ENCODE measurements at places on chromosomes 16 and 17.

DNA sequence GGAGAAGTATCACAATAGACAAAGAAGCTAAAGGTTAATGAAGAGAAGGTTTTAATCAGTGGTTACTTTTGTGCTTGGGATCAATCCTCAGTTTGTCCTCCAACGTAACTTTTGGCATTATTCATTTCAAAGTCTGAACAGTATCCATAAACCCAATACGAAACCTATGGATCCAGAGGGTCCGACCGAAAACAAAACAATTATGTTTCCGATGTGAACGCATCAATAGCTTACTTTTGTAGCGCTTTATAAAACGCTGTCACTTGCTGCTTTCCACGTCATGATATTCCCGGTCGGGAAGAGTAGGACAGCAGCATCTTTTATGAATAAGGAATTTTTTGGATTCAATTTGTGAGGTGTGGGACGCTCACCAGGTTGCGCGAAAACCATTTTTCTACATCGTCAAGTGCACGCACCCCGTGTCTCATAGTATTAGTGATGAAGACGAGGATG is 383.8 kb downstream of the ZFHX3 start:
- DNase-seq: no peak

- no peak for DNase-seq
Observed at GRCh38 chr17:78239489-78239931, 8.1 kb downstream of the TMEM235 start.

GRCh38 chr17:48998587-48999440 is 1.6 kb downstream of the IGF2BP1 start:
- no peak for DNase-seq

DNA sequence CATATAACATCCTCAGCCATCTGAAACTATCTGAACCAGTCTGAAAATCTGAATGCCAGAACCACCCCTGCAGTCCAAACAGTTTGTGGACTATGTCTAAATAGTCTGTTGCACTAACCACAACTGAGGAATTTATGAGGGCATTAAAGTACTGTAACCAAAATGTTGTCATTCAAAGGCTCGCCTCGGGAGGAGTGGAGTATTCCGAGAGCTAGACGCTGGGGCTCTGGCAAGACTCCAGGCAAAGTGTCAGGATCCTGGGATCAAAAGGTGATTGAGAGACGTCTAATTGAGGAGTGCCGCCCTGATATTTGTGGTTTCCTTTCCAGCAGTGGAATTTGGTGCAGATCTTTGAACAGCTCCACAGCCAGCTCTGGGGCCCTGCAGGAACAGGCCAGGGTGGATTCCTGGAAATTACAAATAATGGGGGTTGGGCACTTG is 142.9 kb upstream of the MYOCD start:
- no peak for DNase-seq

- DNase-seq: no peak
Observed at GRCh38 chr16:55592306-55592705, 25.8 kb downstream of the CAPNS2 start.

GRCh38 chr16:11256661-11257130 is 692 bp upstream of the SOCS1 start:
- DNase-seq: no peak

DNA sequence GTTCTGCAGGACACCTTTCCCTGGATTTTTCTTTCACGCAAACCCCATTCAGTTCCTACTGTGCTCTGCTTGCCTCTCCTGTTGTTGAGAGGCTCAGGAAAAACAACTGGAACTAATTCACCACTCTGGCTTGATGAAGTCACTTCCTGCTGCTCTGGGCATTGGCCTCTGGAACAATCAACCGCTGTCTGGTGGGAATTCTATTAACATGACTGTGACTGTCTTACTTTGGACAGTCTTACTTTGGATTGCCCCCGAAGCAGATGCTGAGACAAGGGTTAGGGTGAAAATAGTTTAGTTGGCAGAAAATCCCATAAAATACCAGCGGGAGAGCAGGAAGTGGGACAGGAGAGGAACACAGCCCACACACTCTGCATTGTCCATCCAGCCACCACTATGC is 90.0 kb upstream of the HSBP1 start:
- DNase-seq: no peak

GRCh38 chr16:50153596-50154419 is 702 bp downstream of the TENT4B start:
- DNase-seq: peak; percentile 28

- no peak for DNase-seq
Observed at GRCh38 chr16:27427538-27427937, 25.6 kb downstream of the IL21R start.

DNA sequence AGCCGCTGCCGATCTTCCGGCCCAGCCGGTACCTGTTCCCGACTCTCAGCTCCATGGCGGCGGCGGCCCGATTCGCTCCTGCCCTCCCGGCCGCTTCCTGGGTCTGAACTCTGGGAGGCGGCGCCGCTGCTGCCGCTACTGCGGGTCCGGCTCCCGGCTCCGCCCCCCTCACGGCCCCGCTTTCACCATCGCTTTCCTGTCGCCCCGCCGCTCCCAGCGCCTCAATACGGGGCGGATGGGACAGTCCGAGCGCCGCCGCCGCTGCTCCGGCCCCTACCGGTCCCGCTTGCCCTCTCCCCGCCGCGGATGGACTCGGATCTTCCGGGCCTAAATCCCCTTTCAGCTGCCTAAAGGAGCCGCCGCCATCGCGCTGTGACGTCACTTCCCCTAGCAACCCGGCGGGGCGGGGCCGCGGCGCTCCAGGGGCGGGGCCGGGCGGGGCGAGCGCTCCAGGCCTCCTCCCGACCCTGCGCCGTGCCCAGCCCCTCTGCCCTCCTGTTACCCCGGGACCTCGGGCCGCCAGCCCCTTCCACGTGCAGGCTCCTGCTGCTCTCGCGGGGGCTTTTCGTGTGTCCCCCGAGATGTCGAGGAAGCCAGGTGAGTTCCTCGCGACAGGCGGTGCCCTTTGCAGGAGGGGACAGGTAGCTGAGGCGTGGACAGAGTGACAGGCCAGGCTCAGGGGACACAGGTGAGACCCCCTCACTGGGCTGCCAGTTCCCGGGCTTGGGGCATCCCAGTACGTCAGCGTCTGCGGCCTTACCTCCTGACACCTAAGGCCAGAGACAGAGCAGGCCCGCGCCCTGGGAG is at the start of gene CSNK1D:
Gene CSNK1D, minus strand, starts transcription at position 374 of the 807 bp plus-strand sequence. Its CDS starts 319 bp downstream, at position 55.
- peak; percentile 84 for DNase-seq

GRCh38 chr17:83198366-83199341 is 119.2 kb downstream of the METRNL start:
- peak; percentile 53 for DNase-seq

DNA sequence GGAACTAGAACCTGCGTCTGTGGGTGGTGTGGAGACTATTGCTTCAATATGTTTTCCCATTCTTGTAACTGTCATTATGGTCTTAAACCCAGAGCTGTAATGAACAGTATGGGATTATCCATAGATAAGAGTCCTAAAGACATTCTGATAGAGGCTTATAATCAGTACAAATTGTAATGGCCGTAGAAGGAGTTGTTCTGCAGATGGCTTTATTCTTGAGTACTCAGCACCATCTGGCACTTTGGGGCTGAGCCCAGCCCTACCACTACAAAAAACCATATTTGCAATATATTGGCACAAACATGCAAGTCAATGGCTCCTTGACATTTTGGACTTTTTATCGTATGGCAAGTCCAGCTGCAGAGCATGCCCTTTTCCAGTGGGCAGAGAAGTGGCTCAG is 150.0 kb downstream of the HS3ST4 start:
- no peak for DNase-seq

- no peak for DNase-seq
Observed at GRCh38 chr16:49806446-49806845, 49.5 kb downstream of the ZNF423 start.

DNA sequence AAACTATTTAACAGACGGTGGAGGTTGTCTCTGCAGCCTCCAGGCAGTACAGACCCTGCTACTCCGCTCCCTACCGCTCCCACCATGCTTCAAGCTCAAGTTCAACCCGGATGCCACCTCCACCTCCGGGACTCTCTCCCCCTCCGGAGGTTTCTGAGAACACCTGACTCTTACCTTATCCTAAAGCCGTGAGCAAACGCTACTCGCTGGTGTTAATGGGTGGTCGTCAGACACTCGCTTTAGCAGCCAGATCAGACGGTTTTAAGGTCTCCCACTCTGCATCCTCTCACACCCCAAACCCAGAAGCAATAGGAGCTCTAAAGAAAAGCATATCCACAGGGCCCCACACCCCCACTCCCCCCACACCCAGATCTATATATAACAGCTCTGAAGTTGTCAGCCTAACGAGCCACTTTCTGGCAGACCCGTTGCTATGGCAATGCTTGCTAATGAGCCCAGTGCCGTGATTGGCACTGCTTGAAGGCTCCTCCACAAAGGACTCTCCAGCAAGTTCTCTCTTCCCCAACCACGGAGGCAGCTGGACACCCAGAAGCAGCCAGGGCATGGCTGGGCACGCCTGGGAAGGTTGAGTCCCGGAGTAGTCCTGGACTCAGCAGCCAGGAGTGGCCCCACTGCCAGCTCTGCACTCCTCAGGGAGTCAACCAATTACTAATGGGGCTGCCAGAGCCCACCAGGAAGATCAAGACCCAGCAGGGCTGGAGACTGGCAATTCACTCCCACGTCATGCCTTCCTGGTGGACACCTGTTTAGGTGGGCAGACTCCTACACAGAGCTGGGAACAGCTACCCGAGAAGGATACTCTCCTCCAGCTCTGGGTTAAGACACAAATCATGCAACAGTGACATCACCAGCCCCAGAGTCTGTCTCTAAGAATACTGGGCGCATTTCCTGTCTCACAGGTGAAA is 121.2 kb upstream of the RCVRN start:
- DNase-seq: no peak

DNA sequence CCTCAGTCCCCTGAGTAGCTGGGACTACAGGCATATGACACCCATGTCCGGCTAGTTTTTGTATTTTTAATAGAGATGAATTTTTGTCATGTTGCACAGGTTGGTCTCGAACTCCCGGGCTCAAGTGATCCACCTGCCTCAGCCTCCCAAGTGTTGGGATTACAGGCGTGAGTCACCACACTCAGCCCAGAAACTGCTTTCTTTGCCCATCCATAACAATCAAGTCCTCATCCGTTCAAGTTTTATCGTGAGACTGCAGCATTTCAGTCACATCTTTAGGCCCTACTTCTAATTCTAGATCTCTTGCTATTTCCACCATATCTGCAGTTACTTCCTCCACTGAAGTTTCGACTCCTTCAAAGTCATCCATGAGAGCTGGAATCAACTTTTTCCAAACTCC is 6.4 kb downstream of the NPRL3 start:
- no peak for DNase-seq

GRCh38 chr17:78970834-78971755 is 8.6 kb downstream of the LGALS3BP start:
- peak; percentile 78 for DNase-seq

Data from MM.1S (cell line).